ENCODE measurements at places on chromosomes 2 and 18.

DNA sequence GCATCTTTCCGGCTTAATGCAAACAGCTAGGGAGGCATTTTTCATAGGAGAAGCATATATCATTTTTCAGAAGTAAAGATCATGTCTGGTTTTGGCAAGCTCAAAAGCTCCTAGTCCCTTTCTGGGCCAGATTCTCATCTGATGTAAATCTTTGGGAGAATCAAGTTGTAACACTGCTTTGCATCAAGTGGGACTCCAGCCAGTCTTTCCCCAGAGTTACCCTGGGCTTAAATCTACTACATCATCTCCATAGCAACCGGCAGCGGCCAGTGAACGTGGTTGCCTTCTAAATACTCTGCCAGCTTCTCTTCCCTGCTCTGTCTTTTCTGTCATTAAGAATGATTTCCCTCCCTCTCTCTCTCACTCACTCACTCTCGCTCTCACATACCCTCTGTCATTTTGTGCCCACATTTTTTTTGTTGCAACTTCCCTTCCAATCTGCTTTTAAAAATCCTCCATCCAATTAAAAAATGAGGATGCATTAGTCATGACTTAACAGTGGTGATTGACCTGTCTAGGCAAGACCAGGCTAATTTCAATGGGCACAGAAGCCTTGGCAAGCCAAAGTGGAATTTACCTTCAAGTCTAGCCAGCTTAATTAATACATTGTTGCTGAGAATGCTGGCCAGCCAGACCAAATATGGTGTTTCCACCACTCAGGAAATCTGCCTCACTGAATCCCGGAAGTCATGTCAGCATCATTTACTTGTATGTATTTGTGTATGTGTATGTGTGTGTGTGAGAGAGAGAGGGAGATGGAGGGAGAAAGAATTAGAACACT, 93.0 kb downstream of the NRP2 start:
- no peak for DNase-seq

GRCh38 chr2:68316111-68316510, 3.6 kb downstream of the CNRIP1 start:
- no peak for DNase-seq

DNA sequence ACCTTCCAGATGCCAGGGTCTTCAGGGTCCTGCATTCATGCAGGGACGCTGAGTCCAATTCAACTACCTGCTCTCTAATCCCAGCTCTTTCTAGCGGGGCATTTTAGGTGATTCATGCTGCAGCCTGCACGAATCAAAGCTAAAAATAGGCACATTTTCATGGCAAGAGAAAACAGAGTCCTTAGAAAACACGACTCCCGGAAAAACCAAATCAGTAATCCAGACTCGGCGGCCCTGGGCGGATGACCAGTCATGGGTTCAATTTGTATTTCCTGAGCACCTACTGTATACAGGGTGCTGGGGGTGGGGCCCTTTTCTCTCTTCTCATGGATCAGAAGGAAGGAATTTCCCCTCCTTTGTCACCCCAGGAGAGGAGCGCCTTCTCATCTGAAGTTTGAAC, 64.4 kb downstream of the LONRF2 start:
- DNase-seq: no peak

DNA sequence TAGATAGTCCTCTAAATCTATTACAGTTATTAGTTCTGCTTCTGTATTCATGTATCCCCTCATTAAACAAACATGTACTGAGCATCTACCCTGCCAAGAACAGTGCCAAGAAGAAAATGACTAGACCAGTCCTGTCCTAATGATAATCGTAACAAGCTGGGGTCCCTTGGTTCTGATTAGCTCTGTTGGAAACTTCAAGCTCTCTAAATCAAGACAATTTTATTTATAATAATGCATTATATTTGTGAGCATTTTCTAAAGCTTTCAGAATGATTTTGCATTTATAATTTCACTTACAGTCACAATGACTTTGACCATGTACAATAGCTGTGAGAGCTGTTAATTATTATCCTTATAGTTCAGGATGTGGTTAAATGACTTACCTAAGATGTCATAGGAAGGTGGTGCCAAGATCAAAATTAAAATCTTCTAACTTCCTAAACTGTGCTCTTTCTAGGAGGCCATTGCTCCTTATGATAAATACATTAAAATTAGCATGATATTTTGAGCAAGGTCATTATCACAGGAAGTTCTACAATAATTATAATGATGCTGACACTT, 336.5 kb upstream of the SLC39A10 start:
- DNase-seq: no peak

GRCh38 chr2:38806733-38807059, 28.7 kb downstream of the GEMIN6 start:
- no peak for DNase-seq

DNA sequence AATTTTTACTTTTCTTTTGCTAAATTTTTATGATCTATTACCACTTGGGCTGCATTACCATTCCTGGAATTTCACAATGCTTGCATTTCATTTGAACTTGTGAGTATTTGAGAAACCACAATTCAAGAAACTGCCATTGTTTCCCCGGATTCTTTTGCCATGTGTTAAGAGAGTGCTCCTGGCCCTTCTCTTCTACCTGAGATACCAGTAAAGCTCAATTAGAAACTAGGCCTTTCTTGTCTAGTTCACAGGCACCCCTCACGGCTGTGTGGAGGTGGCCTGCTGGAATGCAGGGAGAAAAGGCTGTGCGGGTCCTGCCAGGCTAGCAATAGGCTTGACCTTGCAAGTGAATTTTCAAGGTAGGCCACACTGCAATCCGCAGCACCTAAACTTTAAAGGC, 40.8 kb downstream of the ZEB2 start:
- no peak for DNase-seq

- DNase-seq: no peak
Measured at GRCh38 chr18:41012194-41012593, 942.8 kb upstream of the PIK3C3 start.
